ENCODE measurements at places on chromosomes 3 and 15. TPM values are rescaled to one million over a fixed set of nuclear protein-coding genes. Genes with fewer than 3 reads are reported as not detected.

The QRICH1 gene
- 78.9 TPM for polyA plus RNA-seq

The DPPA2 gene
- 0.92 TPM for polyA plus RNA-seq

The TRPM1 gene
- 0.21 TPM for polyA plus RNA-seq

DNA sequence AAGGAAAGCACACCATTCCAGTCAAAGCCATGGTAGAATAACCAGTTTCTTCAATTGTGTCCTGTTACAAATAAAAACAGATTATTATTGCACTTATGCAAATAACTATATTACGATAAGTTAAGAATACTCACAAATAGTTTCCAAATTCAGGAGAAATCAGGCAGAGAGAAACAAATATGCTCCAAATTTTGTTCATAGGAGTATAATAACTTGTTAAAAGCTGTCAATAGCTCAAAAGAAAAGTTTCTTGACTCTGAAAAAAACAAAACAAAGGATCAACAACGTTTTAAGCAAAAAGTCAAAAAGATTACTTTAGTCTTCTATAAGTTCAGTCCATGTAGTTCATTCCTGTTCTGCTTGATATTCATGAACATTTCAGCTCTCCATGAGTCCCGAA is 59.7 kb upstream of the BDH1 start:
- DNase-seq, result no peak

DNA sequence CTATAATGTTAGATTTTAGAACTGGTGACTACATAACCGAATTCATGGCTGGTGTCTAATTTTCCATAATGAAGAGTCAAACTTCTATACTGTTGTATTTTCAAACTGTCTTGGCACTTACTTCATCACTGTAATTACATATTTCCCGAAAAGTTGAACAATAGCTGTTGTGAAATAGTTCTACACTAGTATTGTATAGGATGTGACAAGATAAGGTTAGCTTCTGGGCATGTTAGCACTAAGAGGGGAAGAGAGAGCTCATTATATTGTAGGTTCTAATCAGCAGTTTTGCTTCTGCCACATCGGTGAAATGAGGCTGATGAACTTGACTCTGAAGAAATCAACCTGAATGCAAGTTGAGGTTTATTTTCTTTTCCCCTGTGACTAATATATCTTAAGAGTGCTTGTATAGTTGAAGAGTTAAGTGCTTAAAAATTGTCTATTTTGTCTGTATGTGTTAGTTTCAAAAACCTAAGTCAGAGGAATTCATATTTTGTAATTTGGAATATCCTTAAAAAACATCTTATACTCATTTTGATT is 8.9 kb downstream of the GYG1 start:
- DNase-seq, result no peak

- DNase-seq, result no peak
Measured at GRCh38 chr3:60154011-60154410, 1097.2 kb downstream of the FHIT start.

DNA sequence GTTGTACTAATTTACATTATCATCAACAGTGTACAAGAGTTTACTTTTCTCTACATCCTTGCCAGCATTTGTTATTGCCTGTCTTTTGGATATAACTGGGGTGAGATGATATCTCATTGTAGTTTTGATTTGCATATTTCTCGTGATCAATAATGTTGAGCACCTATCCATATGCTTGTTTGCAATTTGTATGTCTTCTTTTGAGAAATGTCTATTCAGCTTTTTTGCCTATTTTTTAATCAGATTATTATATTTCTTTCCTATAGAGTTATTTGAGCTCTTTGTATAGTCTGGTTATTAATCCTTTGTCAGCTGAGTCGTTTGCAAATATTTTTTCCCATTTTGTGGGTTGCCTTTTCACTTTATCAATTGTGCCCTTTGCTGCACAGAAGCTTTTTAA is 540.8 kb upstream of the SGO1 start:
- no peak for DNase-seq

GRCh38 chr3:134579141-134579665 is 71.6 kb downstream of the KY start:
- no peak for DNase-seq

- no peak for DNase-seq
Measured at GRCh38 chr3:152292366-152292765, 23.6 kb downstream of the MBNL1 start.

All from renal pelvis (tissue), 12 donors.